Cardiac fibroblast (primary cell): ENCODE measurements at places on chromosomes 6 and 20.
A peak's percentile ranks its signal among the peaks of the same experiment; 100 is the strongest.

GRCh38 chr6:112441607-112442006 lies 94.5 kb downstream of the RFPL4B start:
- peak; percentile 31 for DNase-seq

DNA sequence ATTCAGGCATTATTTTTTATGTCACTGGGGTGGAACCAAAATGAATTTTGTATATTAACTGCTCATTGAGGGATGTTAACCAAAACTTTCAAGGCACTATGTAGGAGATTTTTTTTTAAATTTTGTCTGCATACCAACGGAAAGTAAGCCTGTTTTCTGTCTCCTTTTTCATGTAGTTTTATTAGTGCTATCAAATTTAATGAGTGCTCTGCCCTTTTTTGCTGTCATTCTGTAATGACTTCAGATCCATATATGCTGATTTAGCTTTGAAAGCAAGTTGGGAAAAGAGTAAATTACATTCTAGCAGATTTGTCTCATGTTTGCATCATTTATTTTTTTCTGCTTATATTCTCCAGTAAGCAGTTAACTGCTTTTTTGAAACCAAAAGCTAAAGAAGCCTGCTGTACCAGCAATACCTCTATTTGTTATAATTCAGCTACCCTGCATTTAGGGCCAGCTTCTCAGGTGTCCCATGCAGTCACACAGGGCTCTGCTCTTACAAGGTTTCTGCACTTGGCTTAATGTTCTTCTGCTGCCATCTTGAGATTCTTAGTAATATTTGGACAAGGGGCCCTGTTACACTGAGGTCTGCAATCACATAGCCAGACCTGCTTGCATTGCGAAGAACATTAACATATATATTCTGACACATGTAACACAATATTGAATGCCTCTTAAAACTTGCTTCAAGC lies 429.0 kb downstream of the UTRN start:
- DNase-seq = no peak

DNA sequence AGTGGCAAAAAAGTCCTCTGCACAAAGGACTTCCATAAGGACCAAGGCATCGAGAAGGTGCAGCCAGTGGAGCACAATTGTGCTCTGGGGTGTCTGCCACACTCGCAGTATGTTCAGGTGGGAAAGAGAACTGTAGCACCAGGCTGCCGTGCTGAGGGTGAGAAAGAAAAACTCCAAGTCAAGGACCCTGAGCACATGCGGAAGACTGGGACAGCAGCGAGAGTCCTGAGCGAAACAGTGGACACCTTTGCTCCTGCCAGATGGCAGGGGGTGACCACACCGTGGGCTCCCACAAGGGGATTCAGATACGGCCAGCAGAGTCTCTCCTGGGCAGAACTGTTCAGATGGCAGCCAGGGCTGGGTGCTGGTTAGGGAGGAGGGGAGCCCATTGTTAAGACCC lies 73.6 kb downstream of the POPDC3 start:
- no peak for DNase-seq

DNA sequence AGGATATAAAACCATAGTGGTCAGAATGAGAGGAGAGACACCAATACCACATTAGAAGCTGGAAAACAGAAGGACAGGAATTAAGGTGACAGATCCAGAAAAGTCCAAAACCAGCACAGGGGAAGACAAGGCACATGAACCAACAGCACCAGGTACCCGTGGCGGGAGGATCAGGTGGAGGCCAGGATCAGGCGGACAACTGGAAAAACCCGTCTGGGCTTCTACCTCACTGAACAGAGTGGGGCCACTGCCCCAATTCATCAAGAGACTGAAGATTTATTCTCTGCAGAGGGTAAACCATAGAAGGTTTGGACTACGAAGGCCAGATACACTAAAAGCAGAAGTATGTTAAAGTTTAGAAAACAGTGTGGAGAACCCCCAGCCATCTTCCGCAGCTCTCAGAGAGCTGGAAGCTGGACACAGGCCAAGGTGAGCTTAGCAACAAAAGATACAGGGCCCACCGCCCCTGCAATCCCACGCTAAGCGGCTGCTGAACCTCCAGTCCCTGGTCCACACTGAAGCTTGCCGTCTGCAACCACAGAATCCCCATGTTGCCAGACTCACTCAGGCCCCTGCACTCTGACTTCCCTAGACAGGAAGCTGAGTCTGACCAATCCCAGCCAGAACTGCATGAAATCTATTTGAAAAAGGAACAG lies 29.9 kb downstream of the ABHD12 start:
- DNase-seq = peak; percentile 60

DNA sequence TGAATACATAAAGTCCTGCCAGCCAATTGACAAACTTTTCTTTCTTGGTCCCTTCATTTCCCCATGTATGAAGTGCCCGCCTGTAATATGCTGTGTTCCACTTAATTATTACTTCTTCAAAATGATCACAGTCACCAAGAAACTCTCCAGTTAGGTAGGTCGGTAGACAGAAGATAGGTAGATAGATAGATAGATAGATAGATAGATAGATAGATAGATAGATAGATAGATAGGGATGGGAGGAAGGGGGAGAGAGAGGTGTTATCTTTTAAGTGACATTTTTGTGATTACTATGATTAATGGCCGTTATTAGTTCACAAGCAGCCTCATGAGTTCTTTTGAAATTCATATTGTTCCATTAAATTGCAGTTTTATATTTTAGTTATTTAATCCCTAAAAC lies 79.5 kb upstream of the TPD52L1 start:
- DNase-seq = no peak

DNA sequence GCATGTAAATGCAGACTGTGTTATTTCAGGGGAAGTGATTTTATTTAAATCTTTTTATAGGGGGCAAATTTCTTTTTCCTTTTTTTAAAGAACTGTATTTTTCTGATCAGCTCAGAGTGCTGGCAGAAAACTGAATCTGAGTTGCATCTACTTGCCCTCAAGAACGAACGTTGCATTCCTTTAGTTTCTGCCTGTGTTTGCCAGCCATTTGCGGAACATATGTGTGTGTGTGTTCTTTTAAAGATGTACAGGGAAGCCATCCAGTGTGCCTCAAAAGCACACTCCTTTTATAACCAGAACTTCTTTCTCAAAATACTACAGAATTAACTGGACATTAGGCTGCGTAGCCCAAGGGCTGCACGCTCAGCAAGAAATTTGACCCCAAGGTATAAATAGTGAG lies 25.8 kb upstream of the INSM1 start:
- no peak for DNase-seq

GRCh38 chr6:136990754-136991153 lies 54.0 kb downstream of the IL20RA start:
- DNase-seq = no peak

DNA sequence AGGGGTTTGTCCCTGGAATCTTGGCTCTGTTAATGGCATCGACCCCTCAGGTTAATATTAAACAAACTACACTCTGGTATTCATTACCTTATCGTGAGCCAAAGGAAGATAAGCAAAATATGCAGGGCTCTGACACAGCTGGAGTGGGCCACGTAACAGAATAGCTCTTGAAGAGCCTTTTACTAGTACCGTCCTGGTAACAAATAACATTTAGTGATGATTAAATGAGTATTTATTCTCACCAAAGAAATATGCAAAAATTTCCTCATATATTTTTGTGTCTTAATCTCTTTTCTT lies 20.1 kb upstream of the UTRN start:
- peak; percentile 58 for DNase-seq

GRCh38 chr6:105884426-105884825 lies 201.7 kb upstream of the PRDM1 start:
- no peak for DNase-seq

- peak; percentile 36 for DNase-seq
These were observed 57.1 kb upstream of the MLN start for GRCh38 chr6:33860706-33861474.

- peak; percentile 66 for DNase-seq
These were observed 129.4 kb upstream of the AFDN start for GRCh38 chr6:167697316-167697715.
